Uterus (tissue), 4 donors: ENCODE measurements at places on chromosomes 4 and X. TPM values are rescaled to one million over a fixed set of nuclear protein-coding genes. Genes with fewer than 3 reads are reported as not detected.

GRCh38 chrX:118702741-118703140 lies 24.7 kb upstream of the IL13RA1 start:
- no peak for DNase-seq

The GAGE12F gene
- total RNA-seq = not detected

DNA sequence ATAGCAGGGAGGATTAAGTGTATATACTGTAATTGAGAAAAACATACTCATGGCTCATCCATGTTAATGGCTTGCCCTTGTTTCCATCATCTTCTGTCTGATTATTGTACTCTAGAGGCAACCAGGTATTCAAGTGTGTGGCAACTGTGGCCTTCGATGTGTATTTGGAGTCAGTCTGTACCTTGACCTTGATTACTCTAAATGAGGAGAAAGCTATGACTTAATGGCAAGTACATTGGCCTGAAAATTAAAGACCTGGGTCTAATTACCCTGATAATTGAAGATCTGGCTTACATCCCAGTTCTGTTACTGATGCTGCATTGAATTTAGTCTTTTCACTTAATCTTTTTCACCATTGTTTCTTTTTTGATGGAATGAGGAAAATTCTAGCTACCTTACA lies 409.2 kb downstream of the CCSER1 start:
- no peak for DNase-seq

- no peak for DNase-seq
Measured at GRCh38 chrX:132452911-132453550, 35.8 kb downstream of the MBNL3 start.

The TTC29 gene
- 2.1 TPM for total RNA-seq

GRCh38 chrX:152575331-152575730 lies 62.4 kb upstream of the GABRQ start:
- DNase-seq = no peak

DNA sequence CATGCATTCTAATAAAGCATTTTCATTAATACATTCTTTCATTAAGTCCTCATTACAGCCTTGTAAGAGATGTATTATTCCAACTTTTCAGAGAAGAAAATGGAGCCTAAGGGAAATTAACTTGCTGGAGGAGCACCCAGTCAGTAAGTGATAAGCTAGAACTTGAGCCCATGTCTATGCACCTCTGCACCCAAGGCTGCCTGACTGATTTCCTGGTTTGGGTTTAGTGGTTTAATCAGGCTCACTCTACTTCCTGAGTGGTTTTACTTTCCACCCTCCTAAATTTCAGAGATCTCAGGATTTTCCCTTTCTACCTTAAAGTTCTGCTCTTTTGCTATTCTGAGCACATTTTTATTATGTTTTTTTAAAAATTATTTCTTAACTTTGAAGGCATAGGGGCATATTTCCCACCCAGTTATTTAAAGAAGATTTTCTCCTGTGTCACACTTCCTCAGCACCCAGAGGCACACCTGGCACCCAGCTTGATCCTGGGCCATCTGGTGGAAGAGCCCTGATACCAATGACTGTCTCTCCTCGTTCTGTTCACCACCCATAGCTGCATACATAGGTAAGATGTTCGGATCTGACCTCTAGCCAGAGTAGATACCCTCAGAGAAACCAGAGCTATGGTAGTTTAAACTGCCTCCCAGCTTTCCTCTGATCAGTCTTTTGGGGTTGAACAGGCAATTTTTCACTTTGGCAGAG lies 10.4 kb downstream of the CORIN start:
- no peak for DNase-seq

The ADH7 gene
- not detected for total RNA-seq

GRCh38 chrX:40433160-40433559 lies 147.6 kb upstream of the ATP6AP2 start:
- no peak for DNase-seq

DNA sequence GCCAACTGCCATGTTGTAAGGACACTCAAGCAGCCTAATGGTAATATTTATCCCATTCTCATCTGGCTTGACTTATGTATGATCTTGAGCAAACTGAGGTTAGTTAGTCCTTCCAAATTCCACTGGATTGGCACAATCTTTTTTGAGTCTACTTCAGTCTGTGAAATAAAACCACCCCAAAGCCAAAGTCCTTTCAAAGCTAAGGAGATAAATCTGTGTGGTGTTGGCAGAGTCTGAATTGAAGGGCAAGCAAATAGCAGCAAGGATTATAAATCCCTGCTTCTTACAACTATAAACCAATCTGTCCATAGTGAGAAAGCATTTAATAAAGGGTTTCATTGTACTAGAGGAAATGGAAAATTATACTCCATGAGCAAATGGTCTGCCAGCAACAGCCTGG lies 233.9 kb upstream of the GLRA2 start:
- no peak for DNase-seq
